Stimulated activated CD4-positive, alpha-beta T cell treated with anti-CD3 and anti-CD28 coated beads, TNF-alpha, amount 100 ng/mL, for 4 hours (primary cell): ENCODE measurements at places on chromosomes 4 and X.
A peak's percentile ranks its signal among the peaks of the same experiment; 100 is the strongest.

DNA sequence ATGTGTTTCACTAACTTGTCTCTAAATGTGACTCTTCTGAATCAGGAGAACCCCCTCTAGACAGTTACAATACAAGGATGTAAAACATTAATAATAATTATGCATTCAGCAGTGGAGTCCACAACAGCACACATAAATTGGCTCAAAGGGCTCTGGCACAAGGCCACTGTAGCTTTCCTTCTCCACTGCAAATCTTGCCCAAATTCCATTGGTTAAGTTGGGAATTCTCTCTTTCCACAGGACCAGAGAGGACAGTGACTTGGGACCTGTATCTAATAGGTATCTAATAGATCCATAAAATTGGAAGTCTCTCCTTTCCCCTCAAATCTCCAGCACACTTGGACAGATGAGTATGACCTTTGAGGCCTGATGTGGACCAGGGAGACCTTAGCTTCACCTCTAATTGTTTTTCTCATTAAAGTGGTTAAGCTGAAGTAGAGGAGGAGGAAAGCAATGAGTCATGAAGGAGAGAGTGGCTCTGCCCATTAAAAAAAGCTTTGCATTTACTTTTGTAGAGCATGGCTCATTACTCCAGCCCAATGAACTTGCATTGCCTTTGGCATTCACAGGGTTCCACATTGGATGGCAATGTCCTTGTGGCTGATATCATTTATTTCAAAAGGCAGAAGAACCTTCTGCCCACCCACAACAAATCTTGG, 72.3 kb upstream of the SH3RF1 start:
- no peak for DNase-seq

DNA sequence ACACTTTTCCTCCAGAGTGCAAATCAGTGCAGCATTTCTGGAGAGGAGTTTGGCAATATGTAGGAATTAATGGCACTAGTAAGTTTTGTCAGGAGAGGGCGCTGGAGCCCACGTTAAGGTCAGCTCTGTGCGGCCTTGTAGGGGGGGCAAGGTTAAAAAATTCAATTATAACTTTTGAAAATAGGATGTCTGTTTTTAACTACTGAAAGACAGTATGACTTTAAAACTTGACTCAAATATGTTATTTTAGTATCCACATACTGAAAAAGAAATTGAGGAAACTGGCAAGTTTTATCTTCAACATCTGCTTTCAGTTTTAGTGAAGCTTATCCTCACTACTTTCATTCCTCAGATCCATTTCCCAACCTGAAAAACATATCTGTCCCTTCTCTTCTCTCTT, 30.9 kb upstream of the HSD17B13 start:
- DNase-seq, result no peak

DNA sequence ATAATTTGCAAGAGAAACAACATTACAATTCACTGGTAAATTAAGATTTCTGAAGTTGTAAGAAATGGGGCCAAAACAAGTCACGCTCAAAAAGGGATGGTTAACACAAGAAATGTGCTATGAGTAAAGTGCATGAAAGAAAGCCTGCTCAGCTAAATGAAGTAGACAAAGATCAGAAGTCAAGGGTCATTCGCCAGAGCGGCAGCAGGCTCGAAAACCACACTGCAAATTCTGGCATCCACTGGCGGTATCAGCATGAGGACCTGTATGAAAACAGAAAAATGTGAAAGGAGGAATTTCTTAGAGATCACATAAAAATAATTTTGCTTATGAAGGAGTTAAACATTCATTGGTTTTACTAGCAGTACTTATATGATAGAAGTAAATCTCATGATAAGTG, 49.6 kb downstream of the FBXL5 start:
- DNase-seq, result no peak

DNA sequence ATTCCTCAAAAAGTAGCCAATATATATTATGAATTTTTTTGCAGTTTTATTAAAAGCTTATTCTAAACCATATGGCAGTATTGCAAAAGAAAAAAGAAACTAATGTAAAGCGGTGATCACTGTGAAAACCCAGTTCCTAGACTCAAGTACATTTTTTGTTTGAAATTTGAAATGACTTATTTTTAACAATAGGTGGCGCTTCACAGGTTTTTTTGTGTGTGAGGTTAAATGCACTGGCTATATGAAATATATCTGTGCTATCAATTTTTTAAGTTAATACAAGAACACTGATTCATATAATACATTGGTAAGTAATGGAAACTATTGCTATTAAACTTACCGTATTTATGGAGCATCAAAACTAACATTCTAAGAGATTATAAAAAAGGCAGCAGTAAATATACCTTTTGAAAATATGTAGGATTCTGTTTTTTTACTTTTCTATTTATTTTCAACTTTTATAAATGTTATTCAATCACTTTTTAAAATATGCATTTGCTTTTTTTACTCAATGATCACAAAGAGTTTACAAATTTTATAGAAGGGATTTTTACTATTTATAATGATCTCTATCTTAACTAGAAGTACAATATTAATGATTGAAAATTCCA, 5.6 kb upstream of the SPRY1 start:
- no peak for DNase-seq

- no peak for DNase-seq
Measured at GRCh38 chrX:132664273-132664672, 175.4 kb upstream of the MBNL3 start.

DNA sequence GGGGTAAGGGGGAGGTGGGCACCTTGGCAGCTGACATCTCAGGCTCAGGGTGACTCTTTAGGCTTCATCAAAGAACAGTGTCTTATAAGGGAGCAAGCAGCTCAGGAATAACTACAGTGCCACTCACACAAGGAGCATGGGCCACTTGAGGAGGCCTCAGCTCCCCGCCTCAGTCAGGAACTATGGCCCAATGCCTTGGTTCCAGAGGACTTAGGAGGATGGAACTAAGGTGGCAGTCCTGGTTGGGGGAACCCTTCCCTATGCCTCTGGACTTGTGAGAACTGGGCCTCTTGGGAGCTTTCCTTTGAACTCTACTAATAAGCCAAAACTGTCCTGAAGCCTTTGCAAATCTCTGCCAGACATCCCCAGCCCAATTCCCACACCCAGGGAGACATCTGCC, 160.6 kb downstream of the EFNB1 start:
- DNase-seq, result no peak

GRCh38 chr4:38663090-38663800, 754 bp upstream of the KLF3 start:
- no peak for DNase-seq

- no peak for DNase-seq
Measured at GRCh38 chr4:174118171-174118570, 165.3 kb downstream of the FBXO8 start.

DNA sequence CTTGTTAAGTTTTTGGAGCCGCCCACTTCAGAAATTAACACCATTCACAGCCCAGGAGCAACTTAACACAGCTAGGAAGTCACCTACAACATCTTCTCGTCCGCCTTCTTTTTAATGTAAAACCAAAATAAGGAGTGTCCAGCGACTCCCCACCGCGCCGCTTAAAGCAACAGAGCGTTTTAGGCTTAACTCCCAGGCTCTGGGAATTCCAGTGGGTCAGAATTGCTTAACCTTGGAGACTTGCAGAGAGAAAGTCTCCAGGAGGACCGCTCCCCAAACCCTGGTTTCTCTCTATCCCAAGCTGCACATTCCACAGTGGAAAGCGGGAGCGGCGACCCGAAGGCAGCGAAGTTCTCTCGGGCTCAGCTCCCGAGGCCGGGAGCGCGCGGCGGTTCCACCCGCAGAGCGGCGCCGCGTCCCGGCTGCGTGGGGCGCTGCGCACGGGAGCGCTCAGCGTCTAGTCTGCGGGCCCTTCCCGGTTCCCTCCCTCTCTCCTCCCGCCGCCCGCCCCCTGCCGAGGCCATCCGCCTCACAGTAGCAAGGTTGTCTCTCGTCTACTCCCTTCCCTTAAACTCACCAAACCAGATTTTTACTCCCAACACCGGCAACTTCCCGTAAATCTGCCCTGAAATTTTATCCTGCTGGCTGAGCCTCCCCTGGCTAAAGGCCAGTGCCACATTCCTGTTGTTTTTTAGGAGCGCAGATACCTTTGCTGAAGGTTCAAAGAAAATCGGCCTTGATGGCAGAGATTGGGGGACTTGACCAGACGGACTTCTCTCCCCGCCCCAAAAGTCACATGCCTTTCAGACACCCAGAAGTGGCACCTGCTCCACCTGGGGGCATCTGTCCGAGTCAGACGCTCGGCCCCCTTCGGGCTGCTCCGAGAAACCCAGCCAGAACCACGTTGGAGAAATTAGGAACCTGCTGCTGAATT, at the start of gene RBM47:
Gene RBM47, minus strand, starts transcription at position 464 of the 934 bp plus-strand sequence. CDS start 190,971 bp downstream, outside the sequence.
- DNase-seq, result peak; percentile 12

GRCh38 chrX:133417364-133417763, 2.1 kb upstream of the GPC4 start:
- no peak for DNase-seq

GRCh38 chrX:71215338-71215912, 7.6 kb upstream of the GJB1 start:
- no peak for DNase-seq

GRCh38 chr4:154490583-154491340, 837 bp downstream of the DCHS2 start:
- DNase-seq, result no peak

- DNase-seq, result no peak
Measured at GRCh38 chr4:36301127-36301526, 19.7 kb downstream of the DTHD1 start.

- DNase-seq, result no peak
Measured at GRCh38 chrX:64093761-64094160, 111.7 kb downstream of the AMER1 start.

GRCh38 chr4:145784036-145784435, 104.1 kb downstream of the C4orf51 start:
- no peak for DNase-seq

DNA sequence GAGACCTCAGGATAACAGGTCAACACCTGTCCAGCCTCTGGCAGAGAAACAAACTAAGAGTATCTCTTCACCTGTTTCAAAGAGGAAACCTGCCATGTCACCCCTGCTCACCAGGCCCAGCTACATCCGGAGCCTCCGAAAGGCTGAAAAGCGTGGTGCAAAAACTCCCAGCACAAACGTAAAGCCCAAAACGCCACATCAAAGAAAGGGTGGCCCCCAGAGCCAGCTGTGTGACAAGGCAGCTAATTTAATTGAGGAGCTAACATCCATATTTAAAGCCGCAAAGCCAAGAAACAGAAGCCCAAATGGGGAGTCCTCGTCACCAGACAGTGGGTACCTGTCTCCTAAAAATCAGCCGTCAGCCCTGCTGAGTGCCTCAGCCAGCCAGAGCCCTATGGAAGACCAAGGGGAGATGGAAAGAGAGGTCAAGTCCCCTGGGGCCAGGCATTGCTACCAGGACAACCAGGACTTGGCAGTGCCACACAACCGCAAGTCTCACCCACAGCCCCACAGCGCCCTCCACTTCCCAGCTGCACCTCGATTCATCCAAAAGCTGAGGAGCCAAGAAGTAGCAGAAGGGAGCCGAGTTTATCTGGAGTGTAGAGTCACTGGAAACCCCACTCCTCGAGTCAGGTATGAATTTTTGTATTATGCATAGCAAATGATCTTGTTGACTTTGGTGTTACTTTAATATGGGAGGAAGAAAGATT, 15.1 kb downstream of the PALLD start:
- no peak for DNase-seq

DNA sequence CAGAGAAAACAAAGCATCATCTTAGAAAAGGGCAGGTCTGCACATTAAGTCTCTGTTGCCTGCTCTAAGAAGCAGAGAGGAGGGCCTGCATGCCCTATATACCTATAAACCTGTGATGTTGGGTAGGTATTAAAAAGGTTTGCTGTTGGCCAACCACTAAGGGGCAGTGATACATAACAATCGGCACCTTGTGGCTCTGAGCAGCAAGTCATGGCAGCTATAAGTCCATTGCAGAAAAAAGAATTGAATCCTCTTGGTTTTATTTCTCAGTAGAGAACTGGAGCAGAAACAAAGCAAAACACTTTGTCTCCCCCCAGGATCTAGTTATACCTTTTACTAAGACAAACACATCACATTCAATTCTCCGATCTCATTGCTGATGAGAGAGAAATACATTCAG, 1364.4 kb downstream of the STIM2 start:
- no peak for DNase-seq

DNA sequence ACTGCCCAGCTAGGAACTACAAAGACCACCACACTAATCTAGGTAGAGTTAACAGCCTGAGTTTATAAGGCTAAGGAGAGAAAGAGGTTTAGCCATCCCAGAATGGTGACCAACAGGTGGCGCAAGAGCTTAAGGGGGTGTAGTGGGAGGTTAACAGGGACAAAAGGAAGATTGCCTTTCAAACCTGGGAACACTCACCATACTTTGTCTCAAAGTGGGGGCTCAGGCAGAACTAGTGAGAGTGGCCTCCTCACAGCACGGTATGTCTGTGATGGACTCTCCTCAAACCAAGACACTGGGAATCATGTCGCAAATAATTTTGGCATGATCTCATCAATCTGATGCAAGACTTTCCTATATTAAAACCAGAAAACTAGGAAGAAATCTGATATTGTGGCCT, 23.4 kb downstream of the CCNI start:
- peak; percentile 33 for DNase-seq

GRCh38 chr4:184347251-184348239, 126.8 kb downstream of the IRF2 start:
- no peak for DNase-seq

DNA sequence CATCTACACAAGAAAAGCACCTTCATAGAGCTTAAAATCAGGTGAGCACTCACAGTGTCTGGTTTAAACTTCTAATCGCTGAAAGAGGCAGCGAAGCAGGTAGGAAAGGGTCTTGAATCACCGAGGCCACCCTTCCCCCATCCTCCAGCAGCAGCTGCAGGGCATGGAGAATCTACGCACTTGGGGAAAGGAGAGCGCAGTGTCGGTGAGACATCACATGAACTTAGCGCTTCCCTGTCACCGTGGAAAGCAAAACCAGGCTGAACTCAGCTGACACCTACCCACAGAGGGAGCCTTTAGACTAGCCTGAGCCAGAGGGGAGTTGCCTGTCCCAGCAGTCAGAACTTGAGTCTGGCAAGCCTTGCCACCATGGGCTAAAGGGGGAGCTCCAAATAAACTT, 197.2 kb upstream of the ZFP42 start:
- DNase-seq, result no peak

GRCh38 chrX:71618303-71618721, at the start of gene CXCR3:
CXCR3 (minus strand) TSS chrX:71618511; CDS start chrX:71618449, 62 bp downstream.
- peak; percentile 34 for DNase-seq

GRCh38 chr4:143189528-143189927, 4.8 kb downstream of the USP38 start:
- no peak for DNase-seq

- no peak for DNase-seq
Measured at GRCh38 chr4:163537114-163537513, 42.6 kb downstream of the TMA16 start.

DNA sequence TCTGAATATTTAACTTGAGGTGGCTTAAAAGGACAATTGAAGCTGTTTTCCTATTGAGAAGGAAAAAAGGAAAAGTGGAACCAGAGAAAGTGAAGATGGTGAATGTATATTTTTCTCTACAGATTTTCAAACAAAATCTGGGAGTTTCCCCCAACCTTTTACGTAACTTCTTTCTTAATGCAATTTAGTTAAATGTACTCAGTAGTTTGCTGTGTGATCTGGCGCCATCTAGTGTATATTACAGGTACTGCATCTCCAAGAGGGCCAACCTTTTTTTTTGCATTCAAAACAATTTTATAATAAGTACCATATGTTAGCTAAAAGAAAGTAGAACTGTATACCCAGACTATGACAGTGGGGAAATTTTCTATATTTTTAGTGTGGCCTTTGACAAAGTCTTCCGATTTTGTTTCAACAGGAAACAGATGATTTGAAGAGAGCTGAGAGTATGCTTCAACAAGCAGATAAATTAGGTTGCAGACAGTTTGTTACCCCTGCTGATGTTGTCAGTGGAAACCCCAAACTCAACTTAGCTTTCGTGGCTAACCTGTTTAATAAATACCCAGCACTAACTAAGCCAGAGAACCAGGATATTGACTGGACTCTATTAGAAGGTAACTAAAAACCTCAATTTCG, 82.0 kb downstream of the PLS3 start:
- DNase-seq, result no peak
